CD4-positive, CD25-positive, alpha-beta regulatory T cell (primary cell): ENCODE measurements at places on chromosomes 3 and 15.

DNA sequence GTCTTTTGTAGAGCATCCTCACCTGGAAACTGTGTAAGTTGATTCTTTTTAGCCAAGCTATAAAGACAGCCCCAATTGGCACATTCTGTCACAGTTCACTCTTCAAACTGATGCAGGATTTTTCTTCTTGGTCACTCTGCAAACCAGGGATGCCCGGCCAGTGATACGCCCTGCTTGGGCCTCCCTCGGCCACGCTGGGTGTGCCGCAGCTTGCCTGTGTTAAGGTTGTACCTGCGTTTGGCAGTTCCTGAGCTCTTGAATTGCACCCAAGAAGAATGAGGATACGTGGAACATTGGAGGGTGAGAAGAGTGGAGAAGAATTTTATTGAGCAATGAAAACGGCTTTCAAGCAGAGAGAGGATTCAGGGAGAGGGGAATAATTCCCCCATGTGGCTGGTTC, 49.9 kb downstream of the PSMD6 start:
- no peak for DNase-seq

- no peak for DNase-seq
Measured at GRCh38 chr15:25378501-25378901, 60.3 kb downstream of the UBE3A start.

GRCh38 chr3:129673012-129673411, 66.5 kb upstream of the PLXND1 start:
- no peak for DNase-seq

GRCh38 chr3:43768381-43768973, 77.7 kb downstream of the ABHD5 start:
- no peak for DNase-seq

DNA sequence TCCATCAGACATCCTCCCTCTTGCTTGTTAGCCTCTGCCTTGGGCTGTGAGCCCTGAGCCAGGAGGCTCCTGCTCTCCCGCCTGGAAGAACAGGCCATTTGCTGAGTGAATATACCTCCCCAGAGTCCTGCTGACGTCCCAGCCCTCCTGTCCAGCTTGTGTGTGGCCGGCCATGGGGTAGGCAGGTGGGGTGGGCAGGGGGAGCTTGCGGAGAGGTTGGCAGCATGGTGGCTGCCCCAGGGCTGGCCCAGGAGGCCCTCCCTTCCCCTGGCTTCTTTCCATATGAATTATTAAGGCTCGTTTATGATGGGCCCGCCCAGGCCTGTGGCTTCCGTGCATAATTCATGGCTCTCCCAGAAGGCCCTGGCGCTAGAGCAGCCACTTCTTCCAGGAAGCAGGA, 18.7 kb downstream of the CACNA2D2 start:
- no peak for DNase-seq
